GM13977 (cell line): ENCODE measurements at places on chromosomes 6 and 20.

- DNase-seq = peak; percentile 79
Observed at GRCh38 chr6:35294308-35294945, 3.2 kb upstream of the DEF6 start.

DNA sequence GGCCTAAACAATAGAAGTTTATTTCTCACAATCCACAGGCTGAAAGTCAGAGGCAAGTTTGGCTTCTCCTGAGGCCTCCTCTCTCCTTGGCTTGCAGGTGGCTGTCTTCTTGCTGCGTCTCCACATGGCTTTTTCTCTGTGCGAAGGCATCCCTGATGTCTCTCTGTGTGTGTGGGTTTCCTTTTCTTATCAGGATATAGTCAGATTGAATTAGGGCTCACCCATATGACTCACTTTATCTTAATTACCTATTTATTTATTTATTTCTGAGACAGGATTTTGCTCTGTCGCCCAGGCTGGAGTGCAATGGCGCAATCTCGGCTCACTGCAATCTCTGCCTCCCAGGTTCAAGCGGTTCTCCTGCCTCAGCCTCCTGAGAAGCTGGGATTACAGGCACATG is 30.7 kb downstream of the LINC00237 start:
- DNase-seq = no peak

DNA sequence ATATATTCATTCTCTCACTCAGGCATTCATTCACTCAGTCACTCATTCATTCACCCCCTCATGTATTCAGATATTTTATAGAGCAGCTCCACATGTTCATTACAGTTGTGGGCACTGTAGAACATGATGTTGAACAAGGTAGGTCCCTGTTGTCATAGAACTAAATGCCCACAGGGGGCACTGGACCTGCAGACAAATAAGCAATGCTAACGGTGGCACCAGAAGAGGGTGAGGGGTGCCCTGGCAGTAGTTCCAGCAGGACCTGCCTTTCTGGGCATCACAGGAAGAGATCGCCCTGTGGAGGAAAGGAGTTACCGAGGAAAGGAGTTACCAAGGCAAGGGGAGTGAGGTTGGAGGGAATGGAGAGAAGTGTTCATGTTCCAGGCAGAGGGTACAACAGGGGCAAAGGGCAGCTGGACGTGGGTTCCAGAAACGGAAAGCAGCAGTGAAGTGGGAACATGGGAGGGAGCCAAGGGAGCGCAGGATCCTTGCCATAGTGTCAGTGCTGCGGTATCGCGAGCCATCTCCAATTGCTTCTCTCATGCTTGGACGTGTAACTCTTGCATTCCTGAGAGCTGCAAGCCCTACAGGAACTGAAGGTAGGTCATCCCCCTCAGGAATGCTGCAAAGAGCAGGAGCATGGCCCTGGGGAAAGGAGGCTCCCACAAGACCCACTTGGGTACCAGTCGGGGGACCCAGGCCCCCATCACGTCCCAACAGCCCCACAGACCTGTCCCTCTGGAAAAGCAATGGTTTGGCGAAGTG is 128.2 kb downstream of the EDN3 start:
- no peak for DNase-seq

DNA sequence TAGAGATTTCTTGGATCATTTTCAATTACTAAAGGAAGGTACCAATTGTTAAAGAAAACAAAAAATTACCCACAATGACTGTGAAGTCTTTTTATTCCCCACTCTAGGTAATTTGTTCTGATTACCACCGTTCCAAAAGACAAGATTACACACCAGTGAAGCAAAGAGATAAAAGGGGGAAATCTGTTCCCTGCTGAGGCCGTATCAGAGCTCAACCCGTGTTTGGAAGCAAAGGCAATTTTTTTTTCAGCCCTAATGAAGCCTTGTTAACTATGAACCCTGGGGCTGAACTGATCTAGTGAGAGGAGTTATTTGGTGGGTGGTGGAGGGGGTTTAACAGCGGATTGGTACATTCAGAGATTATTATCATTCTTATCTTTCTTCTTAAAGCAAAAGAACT is 128.5 kb downstream of the ALDH8A1 start:
- DNase-seq = no peak

DNA sequence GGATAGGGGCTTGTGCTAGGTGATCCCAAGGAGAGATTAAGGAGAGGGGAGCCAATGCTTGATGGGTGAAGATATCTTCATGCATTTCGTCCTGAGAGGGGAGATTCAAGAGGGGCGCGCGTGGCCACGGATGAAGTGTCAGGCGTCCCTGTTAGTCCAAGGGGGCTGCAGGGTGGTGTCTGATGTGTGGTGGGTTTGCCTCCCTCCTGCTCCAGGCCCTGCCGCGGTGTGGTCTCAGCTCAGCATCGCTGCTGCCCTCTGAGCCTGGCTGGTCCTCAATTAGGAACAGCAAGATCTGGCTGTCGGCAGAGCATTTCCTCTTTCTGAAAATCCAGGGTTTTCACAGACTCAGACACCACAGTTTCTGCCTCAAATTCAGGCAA is 318.0 kb downstream of the THBS2 start:
- DNase-seq = no peak

GRCh38 chr6:41652866-41653652 is 14.8 kb downstream of the MDFI start:
- no peak for DNase-seq

DNA sequence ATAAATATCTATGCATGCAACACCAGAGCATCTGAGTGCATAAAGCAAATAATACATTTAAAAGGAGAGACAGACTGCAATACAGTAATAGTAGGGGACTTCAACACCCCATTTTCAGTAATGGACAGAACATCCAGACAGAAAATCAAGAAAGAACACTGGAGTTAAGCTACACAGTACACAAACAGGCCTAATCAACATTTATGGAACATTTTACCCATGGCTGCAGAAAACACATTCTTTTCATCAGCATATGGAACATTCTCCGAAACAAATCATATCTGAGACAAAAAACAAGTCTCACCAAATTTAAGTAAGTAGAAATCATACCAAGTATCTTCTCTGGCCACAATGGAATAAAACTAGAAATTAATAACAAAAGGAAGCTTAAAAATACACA is 50.5 kb downstream of the REV3L start:
- DNase-seq = no peak

DNA sequence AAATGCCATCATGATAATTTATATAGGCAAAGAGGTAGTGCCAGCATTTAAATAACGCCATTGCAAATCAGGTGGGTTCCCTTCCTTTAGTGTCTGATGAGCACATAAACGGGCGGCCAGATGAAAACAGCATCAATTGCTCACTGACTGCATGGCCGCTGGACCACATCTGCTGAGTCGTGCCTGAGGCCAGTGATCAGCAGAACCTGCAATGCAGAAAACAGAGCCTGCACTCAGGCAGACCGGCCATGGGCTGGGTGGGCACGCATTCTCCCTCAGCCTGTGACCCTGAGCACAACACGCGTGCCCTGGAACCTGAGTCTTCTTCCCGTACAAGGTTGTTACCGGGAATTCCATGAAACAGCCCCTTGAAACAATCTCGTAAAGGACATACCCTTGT is 144.0 kb upstream of the THBS2 start:
- no peak for DNase-seq

GRCh38 chr6:127510876-127511275 is 8.3 kb downstream of the MTCL3 start:
- DNase-seq = no peak

- DNase-seq = no peak
Observed at GRCh38 chr6:121436274-121436857, 920 bp downstream of the GJA1 start.

DNA sequence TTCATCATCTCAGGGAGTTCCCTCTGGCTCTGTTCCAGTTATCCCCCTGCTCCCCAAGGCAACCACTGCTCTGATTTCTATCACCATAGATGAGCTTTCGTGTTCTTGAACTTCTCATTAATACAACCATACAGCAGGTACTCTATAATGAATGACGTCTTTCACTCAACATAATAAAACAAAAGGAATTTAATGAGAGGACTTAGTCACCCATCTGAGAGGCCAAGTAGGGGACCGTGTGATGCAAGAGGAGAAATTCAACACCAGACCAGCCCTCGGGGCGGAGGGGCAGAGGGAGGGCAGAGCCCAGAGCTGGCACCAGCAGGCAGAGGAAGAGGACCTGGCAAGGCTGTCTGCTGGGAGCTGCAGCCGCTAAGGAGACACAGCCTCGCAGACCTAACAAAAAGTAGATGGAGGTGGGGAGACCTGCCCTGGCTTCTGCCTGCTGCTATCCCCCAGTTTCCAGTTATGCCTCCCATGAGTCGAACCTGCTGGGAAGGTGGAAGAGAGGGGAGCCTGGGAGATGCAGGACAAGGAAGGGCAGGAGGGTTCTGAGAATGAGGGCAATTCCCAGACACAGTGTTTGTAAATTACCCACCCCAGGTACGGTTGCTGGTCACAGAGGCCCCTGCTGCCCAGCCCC is 13.8 kb downstream of the CCN5 start:
- no peak for DNase-seq

DNA sequence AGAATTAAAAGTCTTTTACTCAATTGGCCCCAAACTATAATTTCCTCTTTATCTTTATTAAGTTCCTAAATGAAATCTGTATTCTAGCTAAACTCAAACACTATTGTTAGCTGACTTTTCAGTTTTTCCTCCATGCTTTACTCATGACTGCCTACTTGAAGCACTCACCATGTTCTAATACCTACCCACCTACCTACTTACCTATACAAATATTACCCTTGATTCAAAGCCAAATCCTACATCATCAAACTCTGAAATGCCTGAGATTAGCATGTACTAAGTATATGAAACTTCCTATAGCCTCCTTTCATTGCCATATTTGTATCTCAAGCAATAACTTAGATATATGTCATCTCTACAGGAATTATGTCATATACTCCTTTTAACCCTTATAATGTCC is 259.7 kb downstream of the HDGFL1 start:
- DNase-seq = no peak

- no peak for DNase-seq
Observed at GRCh38 chr6:3819161-3820110, 29.7 kb upstream of the FAM50B start.

DNA sequence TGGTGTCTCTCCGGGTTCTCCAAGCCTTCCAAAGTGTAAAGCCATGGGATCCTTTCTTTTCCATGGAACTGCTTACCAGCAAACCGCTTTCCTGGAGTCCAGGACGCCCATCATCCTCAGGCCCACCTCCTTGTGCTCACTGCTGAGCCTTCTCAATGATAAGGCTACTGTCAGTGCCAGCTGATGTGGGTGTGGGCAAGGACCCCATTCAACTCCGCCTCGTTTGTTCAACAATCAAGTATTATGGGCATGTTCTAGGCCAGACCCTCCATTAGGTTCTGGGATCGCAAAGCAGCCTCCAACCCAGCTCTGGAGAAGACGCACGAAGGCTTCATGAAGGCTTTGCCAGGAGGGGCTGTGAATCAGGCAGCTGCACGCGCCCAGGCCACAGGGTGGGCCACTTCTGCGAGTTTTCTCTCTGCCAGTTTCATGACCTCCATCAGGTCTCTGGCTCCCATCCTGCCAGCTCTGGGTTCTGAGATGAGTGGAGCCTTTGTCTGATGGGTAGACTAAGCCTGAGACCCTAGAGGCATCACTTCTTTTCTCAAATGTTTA is 177.1 kb downstream of the MRPL14 start:
- DNase-seq = no peak

DNA sequence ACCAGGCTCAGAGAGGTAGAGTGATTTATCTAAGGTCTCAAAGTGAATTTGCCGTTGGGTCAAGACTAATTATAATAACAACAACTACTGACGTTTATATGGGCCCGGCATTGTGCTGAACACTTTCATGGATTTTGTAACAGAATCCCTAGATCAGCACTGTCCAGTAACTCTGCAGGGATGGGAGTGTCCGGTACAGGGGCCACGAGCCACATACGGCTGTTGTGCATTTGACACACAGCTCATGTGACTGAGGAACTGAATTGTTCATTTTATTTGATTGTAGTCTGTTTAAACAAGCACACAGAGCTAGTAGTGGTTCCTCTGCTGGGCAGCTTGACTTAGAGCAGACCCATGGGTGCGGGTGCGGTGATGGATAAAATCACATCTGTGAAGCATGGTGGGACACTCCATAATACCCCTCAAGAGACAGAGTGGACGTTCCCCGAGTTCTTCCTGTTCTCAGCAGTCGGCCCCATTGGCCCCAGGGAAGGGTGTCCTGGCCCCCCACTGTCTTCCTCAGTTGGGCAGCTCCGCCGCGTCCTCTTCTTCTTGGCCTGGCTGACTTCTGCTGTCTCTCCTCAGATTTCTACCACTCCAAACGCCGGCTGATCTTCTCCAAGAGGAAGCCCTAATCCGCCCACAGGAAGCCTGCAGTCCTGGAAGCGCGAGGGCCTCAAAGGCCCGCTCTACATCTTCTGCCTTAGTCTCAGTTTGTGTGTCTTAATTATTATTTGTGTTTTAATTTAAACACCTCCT is 6.8 kb downstream of the CDKN1A start:
- DNase-seq = no peak

DNA sequence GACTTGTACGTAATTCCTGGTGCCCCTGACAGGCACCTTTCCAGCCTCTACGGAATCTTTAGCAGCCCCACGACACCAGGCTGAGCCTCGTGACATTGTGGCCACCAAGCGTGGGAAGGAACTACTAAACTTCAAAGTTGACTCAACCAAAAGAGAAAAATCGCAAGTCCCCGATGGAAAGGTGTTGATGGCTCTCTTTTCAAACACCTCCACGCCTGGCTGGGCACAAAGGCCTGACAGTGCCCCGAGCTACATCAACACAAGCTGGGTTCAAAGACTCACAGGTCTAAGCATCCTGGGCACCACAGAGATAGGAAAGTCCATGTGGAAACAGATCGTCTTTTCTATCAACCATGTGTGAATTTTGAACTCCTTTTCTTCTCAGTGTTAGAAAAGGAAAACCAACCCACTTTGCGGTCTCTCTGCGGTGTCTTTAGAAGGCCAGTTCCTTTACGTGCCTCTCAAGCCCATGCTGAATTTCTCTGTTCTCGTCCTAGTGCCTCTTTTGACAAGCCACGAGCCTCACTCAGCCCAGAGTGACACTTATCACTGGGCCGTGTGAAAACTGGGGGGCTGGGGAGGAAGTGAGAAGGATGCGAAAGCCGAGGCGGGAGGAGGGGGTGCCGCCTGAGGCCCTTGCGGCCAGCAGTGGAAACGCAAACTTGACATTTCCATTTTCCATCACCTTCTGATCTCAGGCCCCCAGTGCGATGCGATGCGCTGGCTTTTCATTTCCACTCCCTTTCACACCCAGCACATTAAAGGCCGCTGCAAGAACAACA is 59.4 kb downstream of the GFOD1 start:
- peak; percentile 68 for DNase-seq
